ENCODE measurements at places on chromosomes 1 and 21. TPM values are rescaled to one million over a fixed set of nuclear protein-coding genes. Genes with fewer than 3 reads are reported as not detected.

FCAMR gene
- not detected for total RNA-seq

PCSK9 gene
- total RNA-seq, result not detected

CELF3 gene
- total RNA-seq, result not detected

DDI2 gene
- total RNA-seq, result 37.7 TPM

QSOX1 gene
- 12.8 TPM for total RNA-seq

MPZ gene
- total RNA-seq, result 2.6 TPM

MAP3K6 gene
- total RNA-seq, result 19.9 TPM

SESN2 gene
- total RNA-seq, result 15.3 TPM

INSRR gene
- total RNA-seq, result 0.08 TPM

KCNJ9 gene
- not detected for total RNA-seq

PDC gene
- total RNA-seq, result not detected

REG4 gene
- 3.4 TPM for total RNA-seq

- DNase-seq, result no peak
These were observed 88.1 kb downstream of the COP1 start for GRCh38 chr1:176118985-176119384.

GRCh38 chr21:17195976-17196375 is 316.9 kb upstream of the CXADR start:
- no peak for DNase-seq

- DNase-seq, result no peak
These were observed 31.9 kb upstream of the ECE1 start for GRCh38 chr1:21321963-21322680.

GRCh38 chr1:100767176-100767890 is 47.8 kb downstream of the VCAM1 start:
- no peak for DNase-seq

DNA sequence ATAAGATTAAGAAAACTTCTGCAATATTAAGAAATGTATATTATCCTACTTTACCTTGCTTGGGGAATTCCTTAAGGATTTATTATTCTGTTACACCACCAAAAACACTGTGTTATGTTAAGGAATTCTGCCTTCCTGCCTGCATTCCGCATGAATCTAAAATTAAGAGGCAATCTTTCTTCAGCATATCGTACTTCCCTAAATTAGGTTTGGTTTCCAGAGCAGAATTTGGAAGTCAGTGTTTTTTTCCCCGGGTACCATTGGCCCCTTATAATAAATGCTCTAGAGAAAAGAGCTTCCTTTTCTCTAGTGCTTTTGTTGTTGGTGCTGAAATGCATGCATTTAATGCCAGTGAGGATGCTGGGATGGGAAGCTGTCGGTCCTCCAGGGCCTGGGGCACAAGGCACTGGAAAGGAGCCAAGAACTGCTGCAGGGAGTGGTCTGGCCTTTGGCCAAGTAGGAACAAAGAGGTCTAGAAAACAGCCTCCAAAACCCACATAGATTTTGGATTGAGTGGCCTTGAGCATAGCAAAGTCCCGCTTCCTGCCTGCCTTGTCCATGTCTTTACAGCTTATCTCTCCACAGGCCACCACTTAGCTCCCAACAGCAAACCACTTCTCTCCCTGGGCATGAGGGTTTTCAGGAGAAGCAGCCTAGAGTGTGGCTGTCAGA is 69.9 kb downstream of the RRAGC start:
- DNase-seq, result no peak

GRCh38 chr1:113672491-113672890 is 86.8 kb downstream of the PHTF1 start:
- no peak for DNase-seq

GRCh38 chr1:71357708-71358107 is 276.9 kb upstream of the ZRANB2 start:
- no peak for DNase-seq

DNA sequence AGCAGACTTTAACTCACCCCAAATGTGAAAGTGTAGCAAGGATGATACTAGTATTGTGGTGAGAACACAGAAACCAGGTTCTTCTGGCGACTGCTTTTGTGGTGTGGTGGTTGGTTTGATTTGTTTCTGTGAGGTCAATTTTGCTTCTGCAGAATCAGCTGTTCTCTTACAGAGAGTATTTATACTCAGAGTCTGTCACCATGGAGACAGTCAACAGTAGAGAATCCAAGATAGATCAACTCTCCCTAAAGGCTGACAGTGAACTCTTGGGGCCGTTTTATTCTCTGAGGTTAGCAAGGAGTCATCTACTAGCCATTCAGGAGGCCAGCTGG is at the start of gene CFAP107:
Gene CFAP107 (plus strand): TSS at position 209 of the 332 bp plus-strand sequence. CDS start 231 bp downstream, outside the sequence.
- DNase-seq, result no peak

GRCh38 chr1:1307261-1307922 is 338 bp downstream of the ACAP3 start:
- no peak for DNase-seq

DNA sequence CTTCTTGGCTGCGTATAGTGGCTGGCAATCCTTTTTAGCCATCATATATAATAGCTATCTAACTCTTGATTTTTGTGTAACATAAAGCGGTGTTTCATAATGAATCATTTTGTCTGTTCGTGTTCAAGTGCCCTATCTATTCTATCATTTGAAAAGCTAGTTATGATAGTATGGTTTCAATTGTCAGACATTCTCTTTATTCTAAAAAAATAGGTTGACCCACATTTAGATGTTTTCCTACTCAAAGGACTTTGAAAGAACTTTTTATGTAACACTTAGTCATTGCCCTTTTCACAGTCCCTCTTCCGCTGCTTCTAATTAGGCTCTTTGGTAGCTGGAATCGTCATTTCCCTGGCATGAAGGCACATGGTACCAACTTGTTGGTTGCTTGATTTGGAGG is 272.2 kb upstream of the B3GALT2 start:
- DNase-seq, result no peak

DNA sequence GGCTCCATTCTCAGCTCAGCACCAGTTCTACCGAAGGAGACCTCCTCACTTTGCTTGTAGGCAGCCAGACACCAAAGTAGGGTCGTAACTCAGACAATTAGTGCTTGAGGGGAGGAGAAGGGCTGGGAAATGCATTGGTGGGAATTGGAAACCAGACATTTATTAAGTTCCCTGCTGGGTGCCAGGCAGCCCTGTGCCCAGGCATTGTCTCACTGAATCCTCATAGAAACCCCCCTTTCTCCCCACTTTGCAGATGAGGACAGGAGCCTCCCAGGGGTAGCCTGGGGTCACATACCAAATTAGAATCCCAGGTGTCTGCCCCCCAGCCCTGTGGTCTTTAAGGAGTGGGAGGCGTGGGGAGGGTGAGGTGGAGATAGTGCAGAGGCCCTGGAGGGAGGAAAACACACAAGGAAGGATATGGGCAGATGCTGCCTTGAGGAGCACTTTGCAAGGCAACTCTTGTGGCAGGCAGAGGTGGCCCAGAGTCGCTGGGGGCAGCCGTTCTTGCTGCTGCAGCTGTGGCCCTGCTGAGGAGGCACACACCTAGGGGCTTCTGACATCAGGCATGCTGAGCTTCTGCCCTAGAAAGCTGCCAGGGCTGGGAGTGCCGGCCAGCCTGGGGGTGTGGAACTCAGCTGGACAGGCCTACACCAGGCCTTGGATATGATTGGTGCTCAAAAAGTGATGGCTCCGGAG is 29.4 kb downstream of the CDK18 start:
- DNase-seq, result no peak

DNA sequence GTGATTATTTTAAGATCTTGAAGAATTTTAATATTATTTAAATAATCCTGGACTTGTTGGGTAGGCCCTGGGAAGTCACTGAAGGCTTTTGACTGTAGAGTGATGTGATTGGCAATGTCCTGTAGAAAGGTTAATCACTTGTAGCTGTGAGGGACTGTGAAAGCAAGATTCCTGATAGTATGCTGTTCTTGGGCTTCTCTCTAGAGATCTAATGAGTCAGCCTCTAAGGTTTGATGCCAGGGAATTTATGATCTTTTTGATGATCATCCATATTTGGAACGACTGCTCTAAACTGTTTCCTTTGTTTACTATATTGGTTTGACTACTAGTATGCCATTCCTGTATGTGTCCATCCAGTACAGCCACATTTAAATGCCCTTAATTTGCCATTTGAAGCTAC is 56.5 kb downstream of the CAMSAP2 start:
- DNase-seq, result no peak

GRCh38 chr21:31043471-31043870 is 5.2 kb upstream of the KRTAP19-8 start:
- no peak for DNase-seq

- no peak for DNase-seq
These were observed 1.3 kb downstream of the TRIM67 start for GRCh38 chr1:231162970-231163829.

- no peak for DNase-seq
These were observed 22.3 kb upstream of the TRIM45 start for GRCh38 chr1:117143871-117144270.

- DNase-seq, result no peak
These were observed 5.9 kb downstream of the LMO4 start for GRCh38 chr1:87334351-87335174.

DNA sequence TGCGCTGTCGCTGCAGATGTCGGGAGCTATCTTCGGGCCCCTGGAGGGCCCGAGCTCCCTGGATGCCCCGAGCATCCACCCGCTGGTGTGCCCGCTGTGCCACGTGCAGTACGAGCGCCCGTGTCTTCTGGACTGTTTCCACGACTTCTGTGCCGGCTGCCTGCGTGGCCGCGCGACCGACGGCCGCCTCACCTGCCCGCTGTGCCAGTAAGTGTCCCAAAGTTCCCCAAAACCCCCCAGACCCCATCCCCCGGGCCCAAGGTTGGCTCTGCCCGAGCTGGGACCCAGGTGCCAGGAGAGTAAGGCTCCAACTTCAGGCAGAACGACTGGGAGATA is 569 bp downstream of the RNF207 start:
- no peak for DNase-seq

GRCh38 chr1:84603941-84604830 is 29.9 kb upstream of the CTBS start:
- no peak for DNase-seq

DNA sequence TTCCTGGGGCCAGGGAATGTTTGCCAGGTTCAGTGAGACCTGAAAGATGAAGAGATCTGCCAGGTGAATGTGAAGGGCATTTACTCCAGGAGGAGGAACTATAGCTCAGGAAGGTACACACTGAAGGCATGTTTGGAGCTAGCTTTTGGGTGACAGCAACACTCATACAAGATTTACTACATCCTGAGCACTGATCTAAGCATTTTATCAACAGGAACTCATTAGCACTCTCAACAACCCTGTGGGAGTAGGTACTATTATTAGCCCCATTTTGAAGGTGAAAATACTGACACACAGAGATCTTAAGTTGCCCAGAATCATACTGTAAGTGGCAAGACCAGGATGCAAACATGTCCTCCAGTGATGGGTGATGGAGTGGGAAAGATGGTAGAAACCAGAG is 6.7 kb downstream of the GADD45A start:
- no peak for DNase-seq

- no peak for DNase-seq
These were observed 423.3 kb upstream of the ADGRL2 start for GRCh38 chr1:81377406-81377805.

DNA sequence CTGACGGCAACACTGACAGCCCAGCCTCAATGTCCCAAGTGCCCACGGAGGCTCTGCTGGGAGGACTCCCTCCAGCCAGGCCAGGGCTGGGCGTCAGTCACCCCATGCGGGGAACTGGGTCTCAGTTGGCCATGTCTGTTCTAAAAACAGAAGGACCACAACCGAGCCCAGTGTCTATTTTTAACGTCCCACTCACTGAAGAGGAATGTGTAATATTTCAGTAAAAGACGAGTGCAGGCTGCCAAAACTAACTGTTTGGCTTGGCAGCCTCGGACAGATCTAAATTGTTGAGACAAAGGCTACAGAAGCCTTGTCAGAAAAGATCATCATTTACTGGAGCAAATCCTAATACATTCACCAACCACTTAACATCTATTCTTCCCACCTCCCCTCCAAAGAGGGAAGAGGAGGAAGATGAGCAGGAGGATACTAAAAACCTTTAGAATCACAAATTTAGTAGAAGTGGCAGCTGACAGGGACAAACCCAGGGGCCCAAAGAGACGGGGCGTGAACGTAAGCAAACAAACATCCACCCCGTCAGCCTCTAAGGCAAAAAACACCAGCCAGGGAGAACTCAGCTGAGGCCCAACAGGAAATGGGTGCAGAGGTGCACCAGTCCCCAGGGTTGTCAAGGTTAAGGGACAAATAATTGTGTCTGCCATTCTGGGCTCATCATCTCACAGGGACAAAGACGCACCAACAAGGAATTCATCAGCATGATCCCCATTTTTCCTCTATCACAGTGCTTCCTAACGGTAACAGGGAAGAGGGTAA is 18.7 kb downstream of the C1orf198 start:
- no peak for DNase-seq

DNA sequence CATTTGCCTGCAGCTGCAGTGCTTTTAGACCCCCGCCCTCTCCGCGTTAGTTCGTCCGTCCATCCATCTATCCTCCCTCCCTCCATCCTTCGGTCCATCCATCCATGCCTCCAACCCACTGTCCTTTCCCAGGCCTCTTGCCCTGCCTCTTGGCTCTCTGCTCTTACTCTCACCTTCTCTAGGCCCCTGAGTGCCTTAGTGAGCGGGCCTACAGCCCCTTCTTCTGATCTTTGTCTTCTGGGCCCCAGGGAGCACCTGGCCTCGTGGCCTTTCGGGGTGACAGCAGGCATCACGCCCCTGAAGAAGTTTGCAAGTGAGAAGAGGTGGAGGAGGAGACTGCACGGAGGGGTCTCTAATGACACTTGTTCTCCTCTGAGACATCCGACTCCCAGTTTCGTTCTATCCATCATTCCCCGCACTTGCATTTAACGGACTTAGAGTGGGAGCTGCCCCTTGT is 842 bp downstream of the ATXN7L2 start:
- DNase-seq, result no peak

- no peak for DNase-seq
These were observed 100.1 kb upstream of the GCLM start for GRCh38 chr1:94009304-94009703.

GRCh38 chr1:226233293-226233692 is 9.8 kb downstream of the MIXL1 start:
- DNase-seq, result no peak

DNA sequence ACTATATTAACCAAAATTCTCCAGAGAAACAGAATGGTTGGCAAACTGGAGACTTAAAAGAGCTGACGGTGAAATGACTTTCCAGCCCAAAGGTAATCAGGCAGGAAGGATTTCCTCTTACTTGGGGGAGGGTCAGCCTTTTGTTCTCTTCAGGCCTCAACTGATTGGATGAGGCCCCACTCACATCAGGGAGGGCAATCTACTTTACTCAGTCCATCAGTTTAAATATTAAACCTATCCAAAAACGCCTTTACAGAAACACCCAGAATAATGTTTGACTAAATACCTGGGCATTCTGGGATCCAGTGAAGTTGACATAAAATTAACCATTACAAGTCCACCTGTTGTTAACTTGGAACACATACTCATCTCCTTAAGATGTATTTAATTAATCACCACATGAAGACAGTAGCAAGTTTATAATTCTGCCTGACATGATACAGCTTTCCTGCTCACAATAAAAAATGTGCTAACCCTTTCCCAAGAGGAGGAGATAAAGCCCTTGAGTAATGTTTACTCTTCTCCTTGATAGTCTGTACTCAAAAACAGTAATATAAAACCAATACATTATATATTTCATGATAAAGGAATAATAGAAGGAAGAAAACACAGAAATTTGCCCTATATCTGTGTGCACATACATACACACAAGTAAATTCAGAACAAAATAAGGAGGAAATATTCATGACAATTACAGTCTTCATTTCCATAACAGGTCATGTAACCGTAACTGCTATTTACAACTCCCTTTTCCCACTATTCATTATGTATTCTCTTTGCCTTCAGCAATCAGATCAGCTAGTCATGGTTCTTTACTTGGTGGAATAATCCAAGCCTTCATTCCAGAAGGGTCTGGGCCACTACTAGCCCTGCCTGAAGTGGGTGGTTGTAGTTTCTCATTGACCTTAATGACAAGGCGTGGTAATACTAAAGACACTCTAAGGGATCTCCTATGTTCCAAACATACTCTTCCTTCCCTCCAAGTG is 107.5 kb upstream of the RUNX1 start:
- no peak for DNase-seq

Data from CD8-positive, alpha-beta T cell (primary cell).